ENCODE measurements at places on chromosomes 5 and 9.

DNA sequence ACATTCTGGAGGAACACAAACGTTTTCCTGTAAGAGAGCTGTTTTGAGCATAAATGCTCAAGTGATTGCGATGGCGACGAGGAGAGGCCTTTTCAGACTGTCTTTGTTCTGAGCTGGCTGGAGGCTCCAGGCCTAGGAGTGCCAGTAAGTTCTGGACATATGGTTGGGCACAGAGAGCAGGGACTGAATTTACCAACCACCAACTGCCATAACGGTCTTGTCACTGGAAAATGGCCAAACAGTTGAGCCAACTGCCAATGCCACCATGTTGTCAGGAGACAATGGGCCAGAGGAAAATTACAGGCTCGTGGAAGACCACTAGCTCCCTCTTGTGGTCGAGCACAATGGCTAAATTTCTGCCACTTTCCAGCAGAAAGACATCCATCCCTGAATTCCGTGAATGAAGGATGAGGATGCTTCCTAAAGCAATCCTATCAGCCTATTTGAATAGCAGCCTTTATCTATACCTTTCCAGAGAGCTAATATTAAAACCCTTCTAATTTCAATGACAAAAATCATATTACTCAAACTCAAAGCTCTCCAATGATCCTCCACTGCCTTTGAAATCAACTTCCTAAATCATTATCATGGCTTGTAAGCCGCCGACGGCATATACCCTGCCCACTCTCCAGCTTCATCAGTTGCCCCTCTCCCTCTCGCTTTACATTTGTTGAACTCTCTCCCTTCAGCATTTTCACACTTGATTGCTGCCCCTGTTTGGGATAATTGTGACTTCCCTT, 66.9 kb upstream of the GLIS3 start:
- peak; percentile 60 for DNase-seq

- DNase-seq: no peak
These were observed 171.6 kb upstream of the TRIM32 start for GRCh38 chr9:116515541-116515940.

- DNase-seq: no peak
These were observed 89.5 kb downstream of the ARSB start for GRCh38 chr5:78895616-78896015.

DNA sequence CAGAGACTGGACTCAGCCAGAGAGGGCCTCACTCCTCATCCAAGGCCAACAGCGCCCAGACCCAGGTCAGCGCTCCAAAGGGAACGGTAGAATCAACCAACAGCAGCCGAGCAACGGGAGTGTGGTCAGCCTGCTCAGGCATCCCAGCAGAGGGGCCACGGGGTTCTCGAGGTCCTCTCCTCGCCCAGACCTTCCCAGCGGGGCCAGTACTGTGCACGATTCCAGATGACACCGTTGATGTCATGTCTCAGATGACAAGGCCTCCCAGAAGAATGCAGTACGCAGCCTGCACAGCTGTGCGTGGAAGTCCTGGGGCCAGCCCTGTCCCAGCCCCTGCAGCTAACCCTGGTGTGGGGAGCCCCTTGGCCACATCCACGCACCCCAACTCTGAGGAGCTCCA, 141.0 kb upstream of the PPP1R26 start:
- no peak for DNase-seq

GRCh38 chr9:88757406-88758010, 222.5 kb downstream of the NXNL2 start:
- no peak for DNase-seq

DNA sequence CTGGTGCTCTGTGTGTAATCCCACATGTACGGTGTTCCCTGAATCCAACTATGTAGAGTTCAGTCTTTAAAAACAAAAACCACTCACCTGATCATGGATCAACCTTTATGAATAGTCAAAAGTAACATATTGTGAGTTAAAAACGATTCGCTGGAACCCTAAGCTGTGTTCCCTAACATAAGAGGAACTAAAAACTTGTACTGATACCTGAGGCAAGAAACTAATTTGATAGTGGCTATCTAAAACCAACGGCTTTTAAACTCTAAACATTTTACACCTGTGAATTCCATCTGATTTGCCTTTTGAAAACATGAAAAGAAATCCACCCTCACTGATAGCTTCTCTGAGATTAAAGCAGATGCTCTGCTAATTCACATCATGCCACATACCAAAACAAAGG, 101.5 kb downstream of the DEPDC1B start:
- no peak for DNase-seq

DNA sequence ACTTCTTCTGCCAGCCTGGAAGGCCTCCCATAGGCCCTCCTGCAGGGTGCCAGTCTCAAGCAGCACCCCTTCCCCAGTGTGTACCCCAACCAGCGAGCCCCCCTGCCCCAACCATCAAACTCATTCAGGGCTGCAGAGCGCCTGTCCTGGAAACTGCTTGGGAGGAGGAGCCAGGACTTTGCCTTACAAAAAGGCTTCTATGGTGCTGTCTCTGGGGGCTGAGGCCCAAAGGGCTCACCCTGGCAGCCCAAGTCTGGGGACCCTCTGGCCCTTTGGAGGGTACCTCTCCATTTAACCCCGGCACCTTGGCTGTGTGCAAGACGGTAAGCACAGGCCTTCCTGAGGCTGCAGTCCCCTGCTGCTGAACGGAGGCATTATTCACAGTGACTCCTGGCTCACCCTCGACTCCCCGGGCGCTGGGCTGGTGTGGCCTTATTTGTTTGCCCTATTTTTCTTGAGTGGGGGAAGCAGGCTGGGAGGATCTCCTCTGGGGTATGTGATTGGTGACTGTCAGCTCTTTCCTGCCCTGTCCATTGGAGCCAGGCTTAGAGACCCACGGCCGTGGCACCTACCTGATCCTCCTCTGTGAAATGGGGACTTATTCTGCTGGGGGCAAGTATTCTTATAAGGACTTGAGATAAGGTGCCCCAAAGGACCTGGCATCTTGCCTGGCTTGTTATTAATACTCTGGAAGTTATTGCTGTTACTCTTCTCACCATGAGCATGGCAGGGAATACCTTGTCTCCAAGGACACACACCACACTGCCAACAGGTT, 5.8 kb downstream of the LMX1B start:
- DNase-seq: no peak

GRCh38 chr5:41219658-41220269, 6.4 kb upstream of the C6 start:
- no peak for DNase-seq

DNA sequence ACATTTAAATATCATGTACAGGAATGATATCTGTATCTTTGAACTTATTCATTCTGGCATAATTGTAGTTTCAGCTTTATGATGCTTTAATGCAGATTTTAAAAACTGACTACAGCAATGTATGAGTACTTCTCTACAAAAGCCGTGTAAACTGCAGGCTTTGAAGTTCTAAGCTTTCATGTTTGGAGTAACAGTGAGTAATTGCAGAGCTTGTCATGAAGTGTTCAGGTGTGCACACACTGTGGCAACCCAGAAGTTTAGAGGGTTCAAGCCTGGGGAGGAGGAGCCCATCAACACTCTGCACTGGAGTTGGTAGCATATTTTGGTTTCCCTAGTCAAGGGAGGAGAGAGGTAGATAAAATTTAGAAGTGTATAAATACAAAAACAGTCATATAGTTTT, 130.9 kb downstream of the CD180 start:
- no peak for DNase-seq

- DNase-seq: no peak
These were observed 9.5 kb downstream of the POLK start for GRCh38 chr5:75521195-75521594.

GRCh38 chr9:121447321-121447834, 52.3 kb downstream of the GGTA1 start:
- no peak for DNase-seq

DNA sequence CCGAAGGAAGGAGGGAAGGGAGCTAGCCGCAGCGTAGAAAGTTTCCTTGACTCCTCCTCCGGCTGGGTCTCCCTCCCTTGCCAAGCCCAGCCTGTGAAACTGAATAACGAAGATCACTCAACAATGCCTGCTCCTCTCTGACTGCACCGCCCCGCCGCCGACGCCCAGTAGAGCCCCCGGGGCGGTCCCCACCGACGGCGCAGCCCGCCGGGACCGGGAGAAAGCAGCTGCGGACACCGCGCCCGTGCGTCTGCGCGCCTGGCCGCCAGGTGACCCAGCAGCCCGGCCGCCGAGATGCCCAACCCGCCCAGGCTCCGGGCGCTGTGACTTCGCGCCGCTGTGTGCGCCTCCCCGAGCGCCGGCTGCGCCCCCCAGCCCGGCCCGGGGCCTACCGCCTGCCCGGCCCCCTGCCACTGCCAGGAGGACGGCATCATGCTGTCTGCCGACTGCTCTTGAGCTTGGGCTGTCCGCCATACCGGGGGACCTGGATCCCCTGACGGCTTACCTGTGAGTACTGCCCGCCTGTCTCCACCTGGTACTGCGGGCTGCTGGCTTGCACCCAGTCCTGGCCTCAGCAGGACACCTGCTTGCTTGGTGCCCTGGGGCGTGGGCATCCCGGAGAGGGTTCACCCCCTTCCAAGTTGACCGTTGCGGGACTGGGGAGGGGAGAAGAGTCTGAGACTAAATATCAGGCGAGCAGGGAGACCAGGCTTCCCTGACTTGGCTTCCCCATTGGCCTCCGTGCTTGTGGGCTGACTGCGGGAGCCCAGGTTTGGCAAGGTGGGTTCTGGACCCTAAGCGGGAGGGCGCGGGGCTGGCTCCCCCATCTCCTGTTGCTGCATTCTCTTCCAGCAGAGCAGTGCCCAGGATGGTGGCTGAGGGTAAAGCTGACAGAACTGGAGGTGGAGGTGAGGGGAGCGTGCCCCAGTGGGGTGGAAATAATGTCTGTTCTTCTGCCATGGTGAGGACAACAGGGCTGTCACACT, 26.2 kb upstream of the SPTLC1 start:
- DNase-seq: peak; percentile 26

GRCh38 chr9:138068601-138069035, 191.0 kb downstream of the CACNA1B start:
- no peak for DNase-seq

DNA sequence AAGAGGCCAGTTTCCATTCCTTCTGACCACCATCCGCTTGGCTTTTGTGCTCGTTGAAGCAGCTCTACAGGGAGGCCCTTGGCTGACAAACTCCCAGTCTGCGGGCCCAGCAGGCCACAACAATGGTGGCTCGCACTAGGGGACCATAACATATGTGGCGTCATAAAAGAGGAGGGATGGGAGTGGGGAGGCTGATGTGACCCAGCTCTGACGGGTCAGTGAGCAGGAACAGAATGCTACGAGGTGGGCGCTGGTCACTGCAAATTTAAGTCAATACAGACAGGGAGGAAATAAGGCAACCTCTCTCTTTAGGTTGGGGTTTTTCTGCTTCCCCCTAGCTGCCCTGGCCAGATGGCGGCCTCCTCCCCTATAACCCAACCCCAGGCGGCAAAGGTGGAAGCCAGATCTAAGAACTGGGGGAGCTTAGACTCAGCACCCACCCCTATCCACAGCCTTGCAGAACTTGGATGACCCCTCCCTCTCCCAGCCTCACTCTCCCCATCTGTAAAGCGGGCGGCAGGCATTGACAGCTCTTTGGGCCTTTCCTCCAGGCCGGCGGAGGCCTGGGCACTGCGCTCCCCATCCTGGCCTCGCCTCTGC, 778 bp downstream of the FRRS1L start:
- DNase-seq: no peak

GRCh38 chr9:72577212-72577753, 55.9 kb downstream of the TMC1 start:
- DNase-seq: no peak

GRCh38 chr5:31577438-31577837, 45.3 kb downstream of the C5orf22 start:
- DNase-seq: no peak

- DNase-seq: no peak
These were observed 12.6 kb downstream of the LMX1B start for GRCh38 chr9:126626127-126626925.

- peak; percentile 95 for DNase-seq
These were observed 18.3 kb upstream of the CAMSAP1 start for GRCh38 chr9:135925496-135926133.

DNA sequence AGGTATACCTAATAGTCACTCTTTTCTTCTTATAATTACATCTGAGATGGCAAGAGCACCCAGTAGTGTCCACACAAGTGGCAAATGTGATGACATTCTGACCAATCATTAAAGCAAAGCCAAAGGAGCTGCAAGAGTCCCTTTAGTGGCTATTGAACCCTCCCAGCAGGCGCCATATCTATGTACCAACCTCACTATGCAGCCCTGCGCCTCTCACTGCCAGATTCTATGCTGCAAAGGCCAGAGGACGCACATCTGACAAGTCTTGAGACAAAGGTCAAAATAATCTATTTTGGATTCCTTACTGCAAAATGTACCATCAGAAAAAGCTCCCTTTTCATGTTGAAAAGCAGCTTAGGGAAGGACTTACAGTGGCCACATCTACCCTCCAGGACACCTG, 47.0 kb downstream of the EPB41L4B start:
- no peak for DNase-seq

DNA sequence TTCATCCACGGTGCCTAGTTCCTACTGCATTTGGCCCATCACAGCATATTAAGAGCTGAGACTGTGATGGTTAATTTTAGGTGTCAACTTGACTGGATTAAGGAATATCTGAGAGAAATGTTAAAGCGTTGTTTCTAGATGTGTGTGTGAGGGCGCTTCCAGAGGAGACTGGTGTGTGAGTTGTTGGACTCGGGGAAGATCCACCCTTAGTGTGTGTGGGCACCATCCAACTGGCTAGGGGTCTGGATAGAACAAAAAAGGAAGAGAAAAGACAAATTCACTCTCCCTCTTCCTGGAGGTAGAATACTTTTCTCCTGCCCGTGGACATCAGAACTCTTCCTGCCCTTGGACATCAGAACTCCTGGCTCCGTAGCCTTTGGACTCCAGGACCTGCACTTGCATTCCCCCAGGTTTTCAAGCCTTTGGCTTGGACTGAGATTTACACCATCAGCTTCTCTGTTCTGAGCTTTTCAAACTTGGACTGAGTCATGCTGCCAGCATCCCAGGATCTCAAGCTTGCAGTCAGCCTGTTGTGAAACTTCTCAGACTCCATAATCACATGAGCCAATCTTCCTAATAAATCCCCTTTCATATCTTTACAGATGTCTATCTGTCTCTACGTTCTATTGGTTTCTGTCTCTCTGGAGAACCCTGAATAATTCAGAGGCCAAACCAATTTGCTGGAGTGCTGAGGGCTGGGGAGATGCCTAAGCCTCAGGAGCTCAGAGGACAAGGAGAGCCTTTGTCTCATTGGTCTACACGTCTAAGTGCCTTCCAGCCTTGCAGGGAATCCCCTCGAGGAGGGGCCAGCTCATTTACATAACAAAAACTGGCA, 164.5 kb downstream of the DCP2 start:
- DNase-seq: no peak

- no peak for DNase-seq
These were observed 15.6 kb downstream of the TICAM2 start for GRCh38 chr5:115586525-115587146.

DNA sequence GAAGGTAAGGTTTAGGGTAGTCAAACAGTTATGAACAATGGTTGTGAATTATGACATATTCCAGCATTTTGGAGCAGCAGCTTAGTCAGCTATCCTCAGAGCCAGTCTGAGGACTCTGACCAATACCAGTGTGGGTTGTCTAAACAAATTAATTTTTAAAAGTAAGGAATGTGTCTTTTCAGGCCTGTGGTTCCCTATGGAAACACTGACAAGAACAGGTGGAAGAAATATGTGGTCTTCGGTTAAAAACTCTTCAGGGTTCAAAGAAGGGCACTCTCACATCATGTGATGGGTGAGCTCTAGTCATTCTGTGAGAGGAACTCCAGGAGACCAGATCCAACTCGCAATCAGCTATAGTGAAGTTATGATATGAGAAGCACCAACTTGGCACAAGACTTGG, 33.5 kb upstream of the ALDOB start:
- DNase-seq: no peak

GRCh38 chr5:61283471-61283870, 48.6 kb upstream of the ZSWIM6 start:
- no peak for DNase-seq
